ENCODE measurements at places on chromosomes 2 and 18.

DNA sequence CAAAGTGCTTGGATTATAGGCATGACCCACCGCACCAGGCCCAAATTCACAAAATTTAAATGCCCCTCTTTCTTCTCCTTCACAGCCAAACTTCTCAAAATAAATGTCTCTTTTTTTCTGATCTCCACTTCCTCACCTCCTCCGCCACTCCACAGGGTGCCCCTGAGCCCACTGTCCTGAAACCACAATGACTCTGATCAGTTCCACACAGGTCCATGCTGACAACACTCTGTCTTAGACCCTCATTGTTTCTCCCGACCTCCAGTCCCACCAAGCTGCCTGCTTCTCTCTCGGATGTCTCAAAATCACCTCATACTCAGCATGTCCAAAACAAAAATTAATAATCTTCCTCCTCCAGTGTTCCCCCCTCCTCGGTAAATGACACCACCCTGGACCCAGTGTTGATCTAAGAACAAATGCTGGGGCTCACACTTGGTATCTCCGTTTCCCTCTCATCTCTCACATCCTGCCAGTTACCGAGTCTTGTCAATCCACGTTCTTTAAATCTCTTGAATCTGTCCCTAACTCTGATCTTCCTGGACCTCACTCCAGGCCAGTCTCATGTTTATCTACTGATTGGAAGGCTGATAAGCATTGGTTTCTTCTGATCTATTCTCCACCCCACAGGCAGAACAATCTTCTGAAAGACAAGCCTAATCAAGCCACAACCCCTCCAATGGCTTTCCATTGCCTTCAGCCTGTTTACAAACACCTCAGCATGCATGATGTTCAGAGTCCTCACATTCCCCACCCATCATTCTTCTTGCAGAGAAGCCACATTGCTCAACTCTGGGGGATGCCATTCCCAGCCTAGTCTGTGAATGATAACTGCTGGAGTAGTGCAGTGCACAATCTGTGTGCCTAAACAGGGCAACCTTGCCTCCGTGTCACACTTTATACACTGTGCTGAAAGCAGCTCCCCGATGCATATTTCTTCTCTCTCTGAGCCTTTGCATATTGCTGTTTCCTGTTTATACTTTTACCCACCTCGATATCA lies 12.4 kb upstream of the ANKRD44 start:
- no peak for DNase-seq

GRCh38 chr18:57787068-57787685 lies 15.9 kb downstream of the ATP8B1 start:
- no peak for DNase-seq

DNA sequence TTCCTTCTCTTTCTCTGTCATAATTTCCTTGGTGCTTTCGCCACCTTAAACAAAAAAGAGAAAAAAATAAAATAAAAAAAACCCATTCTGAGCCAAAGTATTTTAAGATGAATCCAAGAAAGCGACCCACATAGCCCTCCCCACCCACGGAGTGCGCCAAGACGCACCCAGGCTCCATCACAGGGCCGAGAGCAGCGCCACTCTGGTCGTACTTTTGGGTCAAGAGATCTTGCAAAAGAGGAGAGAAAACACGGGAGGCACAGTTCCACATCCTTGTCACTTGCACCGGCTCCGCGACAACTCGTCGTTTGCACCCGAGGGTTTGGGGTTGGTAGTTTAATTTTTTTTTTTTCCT lies 1.8 kb upstream of the SP9 start:
- DNase-seq, result no peak

- peak; percentile 92 for DNase-seq
These were observed 106.5 kb upstream of the ETAA1 start for GRCh38 chr2:67290451-67291290.

GRCh38 chr2:121469356-121469755 lies 61.3 kb upstream of the RNU4ATAC start:
- no peak for DNase-seq

DNA sequence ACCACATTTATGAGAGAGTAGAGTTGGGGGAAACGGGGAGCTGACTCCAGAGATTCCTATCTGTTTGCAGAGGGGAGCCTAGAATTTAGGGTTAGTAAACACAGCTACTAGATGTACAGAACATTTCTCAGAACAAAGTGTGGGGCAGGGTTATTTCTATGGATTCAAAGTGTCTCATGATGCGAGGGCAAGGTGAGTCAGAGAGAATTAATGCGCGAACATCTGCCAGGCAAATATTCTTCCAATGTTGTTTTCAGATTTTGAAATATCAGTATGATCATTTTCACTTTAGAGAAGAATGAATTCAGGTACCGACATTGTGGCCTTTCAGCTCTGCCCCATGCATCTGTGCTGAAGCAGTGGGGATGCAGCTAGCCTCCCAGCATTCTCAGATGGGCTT lies 2.0 kb upstream of the DSEL start:
- no peak for DNase-seq

DNA sequence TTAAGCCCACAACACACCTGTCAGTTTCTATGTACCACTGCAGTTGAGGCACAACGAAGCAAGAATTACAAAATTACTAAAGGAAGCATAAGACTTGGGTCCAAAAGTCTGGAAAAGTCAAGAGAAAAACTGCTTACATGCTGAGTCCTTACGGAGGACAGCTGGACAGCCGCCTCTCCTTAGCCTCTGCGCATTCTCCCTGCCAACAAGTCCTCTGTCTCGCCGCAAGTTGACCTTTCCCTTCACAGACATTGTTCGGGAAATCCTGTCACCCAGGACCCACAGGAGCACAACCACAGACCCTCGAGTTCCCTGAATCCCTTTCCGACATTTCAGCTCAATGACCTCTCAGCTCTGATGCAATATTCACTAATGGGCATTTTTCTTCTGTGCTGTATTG lies 525.4 kb upstream of the SALL3 start:
- no peak for DNase-seq

GRCh38 chr2:240568678-240569522 lies 616 bp downstream of the RNPEPL1 start:
- DNase-seq, result peak; percentile 58

GRCh38 chr2:211745295-211746097 lies 793.1 kb downstream of the ERBB4 start:
- peak; percentile 22 for DNase-seq

GRCh38 chr18:79422022-79422782 lies 26.5 kb downstream of the NFATC1 start:
- DNase-seq, result no peak
